T-helper 9 cell (primary cell): ENCODE measurements at places on chromosomes 2 and 18.

DNA sequence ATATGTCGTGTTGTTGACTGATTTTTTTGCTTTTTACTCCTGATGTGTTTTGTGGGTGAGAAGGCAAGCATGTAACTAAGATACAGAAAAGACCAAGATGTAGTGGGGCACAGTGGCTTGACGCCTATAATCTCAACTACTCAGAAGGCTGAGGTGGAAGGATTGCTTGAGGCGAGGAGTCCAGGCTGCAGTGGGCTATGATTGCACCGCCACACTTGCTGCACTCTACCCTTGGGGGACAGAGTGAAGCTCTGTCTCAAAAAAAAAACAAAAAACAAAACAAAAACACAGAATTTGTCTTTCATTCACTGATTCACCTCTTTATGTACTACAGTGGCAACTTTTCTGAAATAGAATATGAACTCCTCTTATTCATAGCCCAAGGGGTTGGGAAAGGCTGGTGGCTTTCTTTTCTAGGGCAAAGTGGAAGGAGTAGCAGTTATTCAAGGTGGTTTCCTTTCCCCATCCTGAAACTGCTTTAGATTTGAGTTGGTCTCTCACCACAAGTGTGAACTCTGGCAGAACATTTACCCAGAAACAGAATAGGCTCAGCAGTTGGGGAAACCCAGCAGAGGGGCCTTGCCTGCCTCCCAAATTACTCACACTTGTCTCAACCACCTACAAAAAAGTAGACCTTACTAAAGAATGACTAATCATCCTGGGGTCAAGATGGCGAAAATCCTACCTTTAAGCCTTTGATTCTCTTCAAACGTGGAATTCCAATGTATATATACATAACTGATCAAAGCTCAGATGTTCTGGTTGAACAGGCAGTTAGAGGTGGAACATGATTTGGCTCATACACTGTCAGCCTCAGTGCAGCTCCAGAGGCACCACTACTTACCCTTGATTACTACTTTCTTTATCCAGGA is 6.5 kb downstream of the TANK start:
- DNase-seq: peak; percentile 14

DNA sequence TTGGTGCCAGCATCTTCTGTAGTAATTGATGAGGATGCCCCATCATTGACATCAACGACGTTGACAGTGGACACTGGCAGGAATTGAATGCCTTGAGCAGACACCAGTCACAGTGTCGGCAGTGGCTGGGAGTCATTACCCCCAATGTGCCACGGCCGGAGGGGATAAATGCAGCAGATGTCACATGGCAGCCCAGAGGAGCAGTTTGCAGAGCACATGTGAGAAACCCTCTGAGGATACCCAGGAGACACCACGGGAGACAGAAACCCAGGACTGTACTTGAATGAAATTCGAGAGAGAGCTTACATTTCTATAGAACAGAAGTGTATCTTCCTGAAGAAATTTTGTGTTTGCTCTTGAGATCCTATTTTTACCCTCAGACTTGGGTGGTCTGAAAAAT is 409.1 kb upstream of the TNP1 start:
- no peak for DNase-seq

GRCh38 chr2:46564811-46565241 is 85.5 kb downstream of the TMEM247 start:
- DNase-seq: no peak

GRCh38 chr2:195741191-195741590 is 84.2 kb downstream of the SLC39A10 start:
- DNase-seq: no peak

- no peak for DNase-seq
Observed at GRCh38 chr2:47038656-47039488, 116.2 kb downstream of the STPG4 start.

GRCh38 chr2:24220554-24221291 is 45.9 kb downstream of the FAM228A start:
- no peak for DNase-seq

DNA sequence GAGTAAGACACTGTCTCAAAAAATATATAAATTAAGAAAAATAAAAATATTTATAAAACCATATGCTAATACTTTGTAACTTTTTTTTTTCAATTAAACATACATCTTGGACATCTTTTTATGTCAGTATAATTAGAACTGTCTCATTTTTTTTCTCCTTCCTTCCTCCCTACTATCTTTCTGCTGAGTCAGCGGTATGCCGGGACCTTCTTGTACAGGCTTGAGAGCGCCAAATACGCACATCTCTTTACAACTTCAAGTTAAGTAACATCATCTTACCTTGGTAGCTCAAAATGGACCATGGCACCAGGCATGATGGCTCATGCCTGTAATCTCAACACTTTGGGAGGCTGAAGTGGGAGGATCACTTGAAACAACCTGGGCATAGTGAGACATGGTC is 153.4 kb downstream of the FAM161A start:
- no peak for DNase-seq

DNA sequence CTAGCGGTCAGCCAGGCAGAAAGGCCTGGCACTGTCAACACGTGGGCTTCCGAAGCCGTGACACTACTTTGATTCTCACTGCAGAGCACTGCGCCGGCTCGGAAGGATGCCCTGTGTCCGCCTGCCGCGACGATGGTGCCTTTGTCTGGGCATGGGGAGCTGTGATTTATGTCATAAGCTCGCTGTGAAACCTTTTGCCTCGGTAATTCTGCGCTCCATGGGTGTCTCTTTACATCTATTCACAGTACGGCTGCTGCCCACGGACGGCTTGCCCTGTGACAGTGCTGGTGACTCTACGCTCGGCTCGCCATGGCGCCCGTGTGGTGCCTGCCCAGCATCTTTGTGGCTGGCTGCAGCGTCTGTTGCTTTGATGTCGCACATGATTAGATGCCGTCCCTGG is 43.1 kb upstream of the GBX2 start:
- no peak for DNase-seq

GRCh38 chr2:160394153-160394552 is 99.5 kb downstream of the RBMS1 start:
- no peak for DNase-seq
